Small intestine (tissue), 16 donors: ENCODE measurements at places on chromosomes 16 and 17. TPM values are rescaled to one million over a fixed set of nuclear protein-coding genes. Genes with fewer than 3 reads are reported as not detected.

TSPAN10 gene
- 0.40 TPM for polyA plus RNA-seq

CSH2 gene
- not detected for polyA plus RNA-seq

TMEM238L gene
- 26.8 TPM for polyA plus RNA-seq

ZNF48 gene
- 6.1 TPM for polyA plus RNA-seq

ODAD4 gene
- 0.50 TPM for polyA plus RNA-seq

DLG4 gene
- 9.2 TPM for polyA plus RNA-seq

RASD1 gene
- polyA plus RNA-seq = 4.9 TPM

ARHGAP44 gene
- 12.3 TPM for polyA plus RNA-seq

RAC3 gene
- 11.2 TPM for polyA plus RNA-seq

- no peak for DNase-seq
Measured at GRCh38 chr17:41739661-41740352, 5.4 kb upstream of the HAP1 start.

- DNase-seq = no peak
Measured at GRCh38 chr17:81922566-81923301, 4.8 kb upstream of the SIRT7 start.

DNA sequence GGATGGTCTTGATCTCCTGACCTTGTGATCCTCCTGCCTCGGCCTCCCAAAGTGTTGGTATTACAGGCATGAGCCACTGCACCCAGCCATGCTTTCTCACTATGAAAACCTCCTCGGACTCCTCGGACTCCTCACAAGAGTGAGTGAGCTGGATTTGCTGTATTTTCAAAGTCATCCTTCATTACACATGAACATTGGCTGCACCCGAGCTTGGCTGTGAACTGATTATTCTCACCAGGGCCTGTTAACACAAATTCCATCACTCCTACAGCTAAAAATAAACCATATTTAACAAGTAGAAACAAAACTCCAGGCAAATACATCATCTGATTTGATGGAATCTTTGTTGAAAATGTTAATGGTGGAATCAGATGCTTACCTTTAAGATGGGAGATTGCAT lies 50.3 kb downstream of the PITPNC1 start:
- no peak for DNase-seq

- no peak for DNase-seq
Measured at GRCh38 chr17:49494986-49495841, at the start of gene NGFR. TSS of gene NGFR (plus strand) at chr17:49495293. CDS start at chr17:49495418, 125 bp downstream.

DNA sequence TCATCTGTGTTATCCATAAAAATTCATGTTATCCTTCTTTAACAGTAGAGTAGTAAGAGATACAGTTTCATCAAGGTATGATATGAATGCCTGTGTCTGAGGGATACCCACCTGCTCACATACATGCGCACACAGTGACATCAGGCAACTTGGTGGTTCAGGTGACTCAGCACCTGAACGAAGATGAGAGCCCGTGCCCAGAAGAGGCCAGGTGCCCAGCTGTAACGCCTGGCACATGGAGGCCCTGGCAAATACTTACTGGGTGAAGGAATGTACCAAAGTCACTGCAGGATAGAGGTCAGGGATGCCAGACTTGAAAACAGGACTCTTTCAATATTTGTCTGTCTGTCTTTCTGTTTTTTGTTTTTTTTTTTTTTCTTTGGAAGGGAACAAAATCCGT lies 72.6 kb upstream of the LGALS9 start:
- no peak for DNase-seq

DNA sequence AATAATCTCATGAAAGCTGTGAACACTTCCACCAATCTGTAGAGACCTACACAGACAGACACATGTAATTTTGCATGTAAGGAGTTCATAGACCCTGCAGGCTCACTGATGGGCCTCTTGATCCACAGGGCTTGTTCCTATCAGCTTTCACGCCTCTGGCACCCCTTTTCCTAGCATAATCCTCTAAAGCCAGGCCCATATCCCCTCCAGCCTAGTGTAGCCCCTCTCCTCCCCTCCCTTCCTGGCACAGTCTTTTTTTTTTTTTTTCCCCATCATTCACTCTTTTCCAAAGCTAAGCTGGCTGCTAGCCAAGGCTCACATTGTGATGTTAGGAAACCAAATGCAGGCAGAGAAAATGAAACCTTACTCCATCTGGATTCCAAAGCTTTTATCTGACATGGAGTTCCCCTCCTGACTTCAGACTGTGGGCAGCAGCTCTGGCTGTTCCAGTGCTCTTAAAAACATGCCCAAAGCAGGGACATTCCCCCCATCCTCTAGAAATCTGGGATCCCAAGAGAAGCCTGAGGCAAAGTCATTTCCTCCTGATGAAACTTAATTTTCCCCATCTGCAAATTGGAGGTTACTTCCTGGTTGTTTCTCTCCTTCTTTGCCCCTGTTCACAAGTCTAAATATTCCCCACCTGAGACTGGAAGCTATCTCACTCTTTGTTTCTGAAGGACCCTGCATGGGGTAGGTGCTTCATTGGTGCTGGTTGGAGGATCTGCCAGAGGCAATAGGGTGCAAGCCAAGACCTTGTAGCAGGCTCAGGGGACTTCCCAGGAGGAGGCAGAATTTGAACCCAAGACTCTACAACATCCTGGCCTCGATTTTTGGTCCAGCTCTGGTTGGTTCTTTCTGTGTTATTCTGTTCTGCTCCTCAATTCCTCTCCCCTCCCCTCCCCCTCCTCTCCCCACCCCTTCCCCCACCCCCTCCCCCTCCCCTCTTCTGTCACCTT lies 9.9 kb upstream of the CCL5 start:
- no peak for DNase-seq

DNA sequence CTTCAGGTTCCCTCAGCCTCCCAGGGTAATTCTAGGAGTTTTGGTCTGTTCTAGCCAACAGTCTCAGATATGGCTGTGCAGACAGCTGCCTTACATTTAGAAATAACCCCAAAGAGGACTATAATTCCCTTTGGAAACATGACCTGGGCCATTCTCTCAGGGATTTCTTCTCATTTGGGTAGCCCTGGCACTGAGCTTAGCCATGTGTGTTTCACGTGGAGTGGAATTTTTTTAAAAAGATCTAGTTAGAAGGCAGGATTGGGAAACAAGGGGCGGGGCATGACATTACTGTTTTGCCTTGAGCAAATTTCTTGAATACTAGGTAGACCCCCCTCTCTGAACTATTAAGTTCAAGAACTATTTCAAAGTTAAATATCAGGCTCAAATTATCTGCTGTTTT lies 29.6 kb upstream of the MRC2 start:
- DNase-seq = no peak

DNA sequence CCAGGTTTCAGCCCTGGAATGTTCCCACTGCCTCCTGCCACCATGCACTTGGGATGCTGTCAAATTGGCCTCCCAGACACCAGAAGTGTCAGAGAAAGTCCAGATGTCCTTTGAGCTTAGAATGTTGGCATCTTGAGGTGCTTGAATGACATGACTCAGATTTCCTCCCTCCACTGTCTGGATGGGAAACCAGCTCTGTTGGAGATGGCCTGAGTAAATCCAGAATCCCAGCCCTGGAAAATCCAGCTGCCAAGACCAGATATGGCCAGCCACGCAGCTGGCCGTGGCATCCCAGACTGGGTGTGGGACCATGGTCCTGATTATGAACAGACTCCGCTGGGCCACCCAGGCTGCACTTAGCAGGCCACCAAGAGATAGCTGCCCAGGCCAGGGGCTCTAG lies 57.0 kb upstream of the CLEC3A start:
- no peak for DNase-seq

- peak; percentile 15 for DNase-seq
Measured at GRCh38 chr16:76946879-76947278, 244.1 kb upstream of the MON1B start.

DNA sequence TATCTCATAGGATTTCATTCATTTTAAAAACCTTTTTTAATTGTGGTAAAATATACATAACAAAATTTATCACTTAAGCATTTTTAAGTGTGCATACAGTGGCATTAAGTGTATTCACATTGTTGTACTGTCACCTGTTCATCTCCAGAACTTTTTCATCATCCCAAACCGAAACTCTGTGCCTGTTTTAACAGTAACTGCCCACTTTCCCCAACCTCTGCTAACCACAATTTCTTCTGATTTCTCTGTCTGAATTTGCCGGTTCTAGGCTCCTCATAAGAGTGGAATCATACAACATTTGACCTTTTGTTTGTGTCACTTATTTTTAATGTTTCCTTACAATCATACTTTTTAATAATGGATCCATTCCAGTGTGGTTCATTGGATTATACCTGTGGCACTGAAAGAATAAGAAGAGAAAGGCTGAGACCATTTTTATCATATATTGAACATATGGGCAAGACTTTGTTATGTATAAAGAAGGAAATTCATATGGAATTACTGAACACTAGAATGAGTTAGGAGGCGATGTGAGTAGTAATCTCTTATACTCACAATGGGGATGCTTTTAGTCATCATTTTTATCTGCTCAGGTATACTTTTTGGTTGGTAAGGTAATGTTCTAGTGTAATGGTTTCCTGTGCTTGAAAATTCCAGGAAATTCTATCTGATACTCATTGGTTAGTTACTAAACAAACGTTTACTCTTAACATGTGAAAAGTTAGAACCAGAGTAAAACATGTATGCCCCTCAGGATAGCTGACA lies 10.8 kb downstream of the CYLD start:
- no peak for DNase-seq

DNA sequence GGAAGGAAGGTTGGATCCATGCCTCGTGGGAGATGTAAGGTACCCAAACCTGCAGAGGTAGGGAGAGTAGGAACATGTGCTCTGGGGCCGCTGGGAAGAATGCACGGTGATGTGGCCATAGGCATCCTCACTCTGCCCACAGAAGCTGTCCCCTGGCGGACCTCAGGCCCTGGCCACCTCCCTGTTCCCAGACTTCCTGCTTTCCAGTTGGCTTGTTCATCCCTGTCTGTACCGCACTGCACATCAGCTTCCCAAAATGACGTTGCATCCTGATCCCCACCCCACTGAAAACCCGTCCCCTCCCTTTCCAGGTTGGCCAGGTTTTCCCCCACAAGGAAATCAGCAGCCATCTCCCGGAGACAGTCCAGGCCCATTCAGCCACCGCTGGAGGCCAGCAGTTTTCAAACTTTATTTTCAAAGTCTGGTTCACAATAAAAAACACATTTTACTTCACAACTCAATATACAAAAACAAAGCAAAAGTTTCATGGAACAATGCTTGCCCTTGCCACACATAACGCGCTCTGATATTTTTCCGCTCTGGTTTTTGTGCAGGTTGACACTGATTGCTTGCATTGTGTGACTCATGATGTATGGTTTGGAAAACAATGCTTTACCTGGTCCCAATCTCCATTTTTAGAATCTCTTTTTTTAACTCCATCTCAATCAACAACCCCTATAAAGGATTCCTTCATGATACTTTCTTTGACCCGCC lies 143.0 kb downstream of the GAS7 start:
- DNase-seq = no peak

DNA sequence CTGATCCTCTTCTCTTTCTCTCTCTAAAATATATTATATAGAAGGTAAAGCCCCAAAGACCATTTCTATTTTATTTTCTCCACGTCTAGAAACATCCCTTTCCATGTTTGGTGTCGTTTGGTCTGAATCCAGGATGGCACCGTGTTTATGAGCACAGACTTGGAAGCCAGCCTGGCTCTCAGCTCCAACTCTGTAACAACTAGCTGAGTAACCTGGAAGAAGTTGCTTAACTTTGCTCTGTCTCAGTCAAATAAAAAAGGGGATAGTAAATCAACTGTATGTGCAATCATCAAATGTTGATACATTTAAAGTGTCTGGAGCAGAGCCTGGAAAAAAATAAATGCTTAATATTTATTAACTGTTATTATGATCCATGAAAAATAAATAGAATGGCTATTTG lies 249.8 kb upstream of the MAF start:
- no peak for DNase-seq

DNA sequence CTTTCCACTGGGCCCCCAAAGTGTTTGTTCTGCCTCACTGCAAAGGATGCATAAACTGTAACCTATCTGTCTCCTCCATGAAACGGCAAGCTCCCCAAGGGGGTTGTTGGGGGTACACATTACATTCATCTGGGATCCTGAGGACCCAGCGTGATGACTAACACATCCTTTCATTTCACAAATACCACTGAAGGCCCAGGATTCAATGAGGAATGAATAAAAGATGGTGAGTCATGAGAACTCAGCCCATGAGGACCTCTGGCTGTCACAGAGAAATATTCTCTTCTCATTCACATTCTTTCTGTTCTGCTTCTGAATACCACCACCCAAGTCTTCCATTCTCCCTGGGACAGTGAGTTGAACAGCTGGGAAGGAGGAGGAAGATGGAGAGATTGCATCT lies 149.8 kb downstream of the RBFOX3 start:
- DNase-seq = no peak

- DNase-seq = no peak
Measured at GRCh38 chr17:77513045-77513444, 372.3 kb downstream of the SEC14L1 start.

- no peak for DNase-seq
Measured at GRCh38 chr16:27761816-27762215, 211.9 kb downstream of the KATNIP start.

DNA sequence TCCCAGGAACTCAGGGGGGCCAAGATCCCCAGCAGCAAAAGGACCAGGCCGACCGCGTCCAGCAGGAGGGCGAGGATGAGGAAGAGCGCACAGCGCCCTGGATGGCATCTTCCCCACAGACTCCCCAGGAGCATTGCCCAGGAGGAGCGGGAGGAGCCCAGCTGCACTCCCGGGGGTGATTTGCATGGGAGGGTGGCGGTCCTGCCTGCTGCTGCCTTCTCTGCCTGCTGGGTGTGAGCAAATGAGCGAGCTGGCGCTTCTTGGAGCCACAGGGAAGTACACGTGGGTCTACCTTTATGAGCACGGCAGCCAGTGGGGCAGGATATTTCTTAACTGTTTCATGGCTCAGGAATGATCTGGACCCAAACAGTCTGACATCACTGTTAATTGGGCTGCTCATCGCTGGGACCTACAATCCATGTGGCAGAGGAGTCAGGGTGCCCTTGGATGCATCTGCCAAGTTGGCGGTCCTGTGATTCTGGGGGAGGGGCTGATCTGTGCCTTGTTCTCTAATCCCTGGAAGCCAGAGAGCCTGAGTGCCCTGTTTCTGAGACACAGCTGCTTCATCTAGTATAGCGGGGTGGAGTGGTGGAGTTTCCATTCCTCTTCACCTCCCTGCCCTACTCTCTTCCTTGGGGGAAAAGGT lies at the start of gene TMEM238L:
Gene TMEM238L, minus strand, starts transcription at position 270 of the 646 bp plus-strand sequence. Its CDS starts 136 bp downstream, at position 134.
- peak; percentile 47 for DNase-seq

DNA sequence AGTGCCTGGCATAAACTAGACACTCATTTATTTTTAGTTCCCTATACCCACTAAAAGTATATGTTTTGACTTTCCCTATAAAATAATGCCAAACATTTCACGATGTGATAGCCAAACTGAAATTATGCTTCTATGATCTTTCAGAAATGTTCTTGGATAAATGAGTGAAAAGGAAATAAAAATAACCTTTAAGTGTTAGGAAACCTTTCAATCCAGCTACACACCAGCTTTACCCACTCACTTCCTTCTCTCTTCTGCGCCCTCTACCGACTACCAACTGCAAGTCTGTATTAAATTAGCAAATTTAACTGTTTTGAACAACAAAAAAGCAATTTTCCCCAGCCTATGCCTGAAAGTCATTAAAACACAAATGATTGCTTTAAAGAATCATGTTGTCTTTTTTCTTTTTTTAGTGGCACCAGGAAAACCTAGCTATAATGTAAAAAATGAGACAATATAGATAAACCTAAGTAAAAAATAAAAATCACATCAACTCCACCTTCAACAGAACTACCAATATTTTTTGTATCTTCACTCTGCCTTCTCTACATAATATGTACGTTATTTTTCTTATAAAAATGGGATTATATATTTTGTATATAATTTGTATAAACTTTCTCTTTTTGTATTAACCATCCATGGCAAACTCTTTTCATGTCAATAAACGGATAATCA lies 13.2 kb upstream of the TMEM100 start:
- peak; percentile 39 for DNase-seq

GRCh38 chr16:262121-262745 lies 13.5 kb downstream of the RGS11 start:
- no peak for DNase-seq
